ENCODE measurements at places on chromosomes 5 and 9. TPM values are rescaled to one million over a fixed set of nuclear protein-coding genes. Genes with fewer than 3 reads are reported as not detected.

The STPG3 gene
- not detected for total RNA-seq

The CCDC152 gene
- 10.3 TPM for total RNA-seq

The SOHLH1 gene
- total RNA-seq: not detected

The SPINK14 gene
- not detected for total RNA-seq

DNA sequence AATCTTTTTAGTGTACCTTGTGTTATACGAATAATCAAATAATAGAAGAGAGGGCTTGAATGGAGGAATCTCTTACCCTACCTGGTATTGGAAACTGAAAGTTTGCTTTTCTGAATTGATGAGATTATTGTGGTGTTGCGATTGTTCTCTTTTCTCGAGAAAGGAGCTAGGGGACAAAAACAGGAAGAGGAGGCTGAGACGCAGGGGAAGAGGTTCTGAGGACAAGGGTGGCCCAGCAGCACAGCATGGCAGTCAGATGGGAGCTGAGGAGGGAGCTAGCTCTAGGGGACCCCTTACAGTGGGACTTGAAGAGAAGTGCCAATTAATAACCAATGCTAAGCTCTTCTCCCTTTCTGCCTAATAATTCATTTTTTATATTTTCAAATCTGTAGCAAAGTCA, 183.3 kb upstream of the DMAC1 start:
- peak; percentile 28 for DNase-seq
- H3K36me3 ChIP-seq: peaks cover 10% of the 10 kb centered on the region
- no peaks in the 10 kb centered on the region for H3K27me3 ChIP-seq

DNA sequence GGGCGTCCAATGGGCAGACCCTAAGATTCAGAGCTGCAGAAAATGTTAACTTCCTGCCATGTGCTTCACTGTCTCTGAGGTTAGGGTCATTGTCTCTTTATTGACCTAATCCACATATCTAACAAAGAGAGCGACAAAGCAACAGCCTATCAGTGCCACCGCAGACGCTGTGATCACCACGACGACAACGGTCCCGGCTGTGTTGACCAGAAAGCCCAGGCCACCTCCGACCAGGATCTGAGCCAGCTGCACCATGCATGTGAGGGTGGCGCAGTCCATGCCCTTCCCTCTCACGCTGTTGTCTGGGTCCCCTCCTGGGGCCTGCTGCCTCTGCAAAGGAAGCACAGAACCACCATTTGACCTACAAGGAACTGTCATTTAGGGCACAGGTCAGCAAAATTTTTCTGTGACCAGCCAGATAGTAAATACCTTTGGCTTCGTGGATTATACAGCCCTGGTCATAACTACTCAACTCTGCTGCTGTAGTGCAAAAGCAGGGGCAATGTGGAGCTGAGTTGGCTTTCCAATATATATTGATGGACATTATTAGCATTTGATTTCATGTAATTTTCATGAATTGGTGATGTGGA, 8.5 kb downstream of the RXFP3 start:
- no peak for DNase-seq
- H3K4me1 ChIP-seq: no peaks in the 10 kb centered on the region
- H3K27ac ChIP-seq: no peak overlapping the region
- H3K36me3 ChIP-seq: no peaks in the 10 kb centered on the region

- H3K4me3 ChIP-seq: no peak overlapping the region
- no peak for DNase-seq
- peaks cover 2% of the 10 kb centered on the region for H3K4me1 ChIP-seq
- H3K27ac ChIP-seq: no peak overlapping the region
- H3K27me3 ChIP-seq: peaks cover 34% of the 10 kb centered on the region
- H3K36me3 ChIP-seq: no peaks in the 10 kb centered on the region
Observed at GRCh38 chr5:116068028-116068632, 16.7 kb upstream of the COMMD10 start.

GRCh38 chr9:125549891-125550885, 156.8 kb downstream of the MAPKAP1 start:
- peaks cover 3% of the 10 kb centered on the region for H3K4me1 ChIP-seq
- no peaks in the 10 kb centered on the region for H3K27me3 ChIP-seq
- H3K36me3 ChIP-seq: peaks cover 2% of the 10 kb centered on the region
- H3K27ac ChIP-seq: no peak overlapping the region
- no peak for DNase-seq
- H3K4me3 ChIP-seq: no peak overlapping the region

DNA sequence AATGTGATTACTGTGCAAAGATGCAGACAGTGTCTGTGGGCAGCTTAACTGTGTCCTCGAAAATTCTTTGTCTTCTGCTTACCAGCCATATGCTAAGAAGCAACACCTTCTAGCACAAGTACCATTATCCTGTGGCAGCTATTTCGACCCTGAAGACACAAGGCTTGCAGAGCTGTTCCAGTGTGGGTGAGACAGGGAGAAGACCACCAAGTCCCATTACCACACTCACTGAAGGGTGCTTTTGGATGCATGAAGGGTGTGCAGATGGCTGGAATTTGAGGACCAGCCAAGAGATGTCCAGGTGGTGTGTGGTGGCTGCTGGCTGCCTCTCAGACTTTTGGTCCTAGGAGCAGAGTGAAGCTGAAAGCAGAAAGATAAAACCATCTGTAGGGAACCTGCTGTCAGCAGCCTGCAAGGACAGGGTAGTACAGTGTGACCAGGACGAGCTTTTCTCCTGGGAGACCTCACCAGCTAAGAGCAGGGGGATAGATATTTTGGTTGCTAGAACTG, 161.8 kb downstream of the ICE1 start:
- H3K4me3 ChIP-seq: no peak overlapping the region
- H3K27me3 ChIP-seq: peaks cover 3% of the 10 kb centered on the region
- no peak for DNase-seq
- no peaks in the 10 kb centered on the region for H3K4me1 ChIP-seq

DNA sequence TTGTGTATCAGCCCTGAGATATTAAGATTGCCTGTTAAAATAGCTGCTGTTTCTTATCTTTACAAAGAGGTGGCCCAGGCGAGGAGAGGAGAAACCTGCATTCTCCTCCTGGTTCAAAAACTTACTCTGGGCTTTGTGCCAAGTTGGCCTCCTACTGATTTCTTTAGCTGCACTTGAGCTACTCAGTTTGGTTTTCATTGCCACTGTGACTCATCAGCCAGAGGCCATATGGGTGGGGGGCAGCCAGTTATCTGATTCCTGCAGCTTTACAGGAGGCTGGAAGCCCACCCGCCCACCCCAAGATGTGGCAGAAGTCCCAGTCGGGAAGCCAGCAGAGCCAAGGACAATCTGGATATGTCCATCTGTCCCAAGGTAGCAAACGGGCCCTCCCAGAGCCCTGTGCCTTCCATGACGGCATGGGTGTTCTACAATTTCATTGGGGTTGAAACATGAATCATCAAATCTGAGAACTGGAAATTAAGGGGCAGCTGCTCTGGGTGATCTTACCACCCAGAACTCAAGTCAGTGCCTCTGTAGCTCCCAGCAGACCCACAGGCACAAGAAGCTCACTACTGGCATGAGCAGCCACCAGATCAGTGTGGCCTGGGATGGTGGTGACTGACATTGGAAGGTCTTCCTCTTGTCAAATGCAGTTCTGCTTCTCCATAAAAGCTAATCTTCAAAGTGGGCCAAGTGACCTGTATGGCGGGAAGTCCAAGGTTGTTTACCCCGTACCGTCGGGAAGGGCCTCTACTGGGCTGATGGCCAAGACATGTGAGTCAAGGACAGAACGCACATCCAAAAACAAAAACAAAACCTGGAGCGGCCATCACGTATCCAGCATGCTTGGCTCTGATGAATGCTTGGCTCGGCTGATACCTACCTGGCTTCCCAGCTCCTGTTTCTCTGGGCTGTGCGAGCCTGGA, 15.6 kb downstream of the FCN2 start:
- H3K27me3 ChIP-seq: peaks cover 6% of the 10 kb centered on the region
- H3K27ac ChIP-seq: no peak overlapping the region
- DNase-seq: no peak
- H3K4me3 ChIP-seq: no peak overlapping the region

- H3K27ac ChIP-seq: peak overlapping the region; percentile 89
- peaks cover 17% of the 10 kb centered on the region for H3K4me1 ChIP-seq
- peaks cover 19% of the 10 kb centered on the region for H3K27me3 ChIP-seq
- DNase-seq: peak; percentile 72
- peak overlapping the region; percentile 89 for H3K4me3 ChIP-seq
Observed at GRCh38 chr9:129174724-129175514, 3.1 kb downstream of the IER5L start.

DNA sequence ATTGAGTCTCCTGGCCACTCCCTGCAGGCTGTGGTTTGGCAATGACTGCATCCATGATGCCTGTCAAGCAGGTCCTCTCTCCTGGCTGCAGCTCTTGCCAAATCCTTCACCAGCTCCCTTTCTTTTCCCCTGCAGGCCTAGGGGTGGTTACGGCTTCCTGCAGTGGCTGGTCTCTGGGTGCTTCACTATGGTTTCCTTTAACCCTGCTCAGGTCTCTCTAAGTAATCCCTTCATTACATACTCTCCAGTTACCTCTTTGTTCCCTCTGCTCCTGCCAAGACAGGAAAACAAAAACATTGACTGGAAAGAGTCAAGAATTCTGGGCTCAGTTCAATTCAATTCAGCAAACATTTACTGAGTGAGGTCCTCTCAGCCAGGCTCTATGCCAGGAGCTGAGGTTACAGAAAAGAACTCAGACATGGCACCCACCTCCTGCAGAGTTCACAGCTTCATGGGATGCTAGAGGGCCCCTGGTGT, 19.8 kb upstream of the PTPN3 start:
- no peaks in the 10 kb centered on the region for H3K36me3 ChIP-seq
- no peak overlapping the region for H3K4me3 ChIP-seq
- H3K27me3 ChIP-seq: peaks cover 4% of the 10 kb centered on the region
- no peak for DNase-seq

DNA sequence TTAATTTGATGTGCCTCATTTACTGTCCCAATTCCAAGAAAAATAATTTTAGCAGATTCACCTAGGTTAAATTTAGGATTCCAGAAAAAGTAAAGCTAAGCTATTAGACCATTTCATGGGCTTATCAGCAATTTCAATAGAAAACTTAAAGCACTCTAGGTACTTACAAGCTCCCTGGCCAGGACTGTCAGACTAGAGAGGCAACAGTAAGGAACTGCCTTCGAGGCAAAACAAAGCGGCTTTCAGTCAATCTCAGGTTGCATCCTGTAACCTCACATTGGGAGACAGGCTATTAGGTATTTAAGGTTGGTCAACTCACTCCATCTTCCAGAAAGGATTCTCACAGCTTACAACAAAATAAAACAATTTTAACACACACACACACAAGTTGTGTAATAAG, 48.7 kb upstream of the FSD1L start:
- H3K36me3 ChIP-seq: no peaks in the 10 kb centered on the region
- peaks cover 52% of the 10 kb centered on the region for H3K27me3 ChIP-seq
- no peak overlapping the region for H3K4me3 ChIP-seq
- peaks cover 12% of the 10 kb centered on the region for H3K4me1 ChIP-seq
- no peak overlapping the region for H3K27ac ChIP-seq
- DNase-seq: no peak
